ENCODE measurements at places on chromosomes 2 and 18. TPM values are rescaled to one million over a fixed set of nuclear protein-coding genes. Genes with fewer than 3 reads are reported as not detected.

The RAB17 gene
- not detected for total RNA-seq

The GPBAR1 gene
- total RNA-seq, result 0.10 TPM

The IL36RN gene
- total RNA-seq, result not detected

The DOCK10 gene
- total RNA-seq, result 123 TPM

The AP1S3 gene
- 12.8 TPM for total RNA-seq

The HOXD9 gene
- not detected for total RNA-seq

The LYG2 gene
- not detected for total RNA-seq

The CLIP4 gene
- total RNA-seq, result 26.6 TPM

DNA sequence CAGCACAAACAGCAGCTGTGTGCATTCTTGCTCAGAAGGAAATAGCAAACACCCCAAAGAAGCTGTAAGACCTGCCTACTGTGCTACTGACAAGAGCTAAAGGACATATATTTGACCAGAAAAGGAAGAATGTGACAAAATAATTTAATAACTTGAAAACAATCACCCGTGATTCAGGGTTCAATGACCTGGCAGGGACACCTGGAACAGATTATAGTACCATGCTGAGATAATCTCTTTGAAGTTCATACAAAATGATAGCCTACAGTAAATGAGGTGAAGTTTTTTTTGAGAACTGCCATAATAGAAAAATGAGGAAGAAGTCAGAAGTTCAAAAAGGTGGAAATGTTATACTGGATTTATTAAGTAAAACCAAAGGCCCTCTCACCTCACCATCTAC lies 324.8 kb upstream of the GULP1 start:
- no peaks in the 10 kb centered on the region for H3K27me3 ChIP-seq
- no peak overlapping the region for H3K27ac ChIP-seq
- no peak overlapping the region for H3K4me3 ChIP-seq
- no peaks in the 10 kb centered on the region for H3K36me3 ChIP-seq
- H3K4me1 ChIP-seq, result no peaks in the 10 kb centered on the region

GRCh38 chr2:192657362-192657761 lies 462.6 kb upstream of the TMEFF2 start:
- no peak for DNase-seq
- H3K27me3 ChIP-seq, result no peaks in the 10 kb centered on the region
- H3K27ac ChIP-seq, result no peak overlapping the region
- no peak overlapping the region for H3K4me3 ChIP-seq
- H3K4me1 ChIP-seq, result no peaks in the 10 kb centered on the region

GRCh38 chr2:233856184-233856583 lies 1.8 kb upstream of the HJURP start:
- H3K27ac ChIP-seq, result no peak overlapping the region
- peak; percentile 6 for DNase-seq
- peaks cover 7% of the 10 kb centered on the region for H3K27me3 ChIP-seq
- H3K36me3 ChIP-seq, result peaks cover 32% of the 10 kb centered on the region

DNA sequence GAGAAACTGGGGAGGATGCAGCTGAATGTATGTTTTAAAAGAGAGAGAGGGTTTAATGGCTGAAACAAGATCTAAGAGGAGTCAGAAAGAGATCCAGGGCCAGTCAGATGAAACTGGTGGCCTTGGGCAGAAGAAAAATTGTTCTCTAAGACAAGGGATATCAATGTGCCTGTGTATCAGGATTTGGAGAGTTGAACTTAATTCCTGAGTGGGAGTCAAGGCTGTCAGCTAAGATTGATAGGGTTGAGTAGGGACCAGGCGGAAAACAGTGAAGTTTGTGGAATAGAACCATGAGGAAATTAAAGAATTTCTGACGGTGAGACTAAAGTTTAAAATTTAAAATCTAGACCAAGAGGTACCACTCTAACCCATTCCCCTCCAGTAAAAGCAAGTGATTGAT lies 199.2 kb downstream of the PARD3B start:
- no peak overlapping the region for H3K4me3 ChIP-seq
- no peaks in the 10 kb centered on the region for H3K27me3 ChIP-seq
- DNase-seq, result no peak
- H3K27ac ChIP-seq, result no peak overlapping the region
- H3K4me1 ChIP-seq, result peaks cover 5% of the 10 kb centered on the region

DNA sequence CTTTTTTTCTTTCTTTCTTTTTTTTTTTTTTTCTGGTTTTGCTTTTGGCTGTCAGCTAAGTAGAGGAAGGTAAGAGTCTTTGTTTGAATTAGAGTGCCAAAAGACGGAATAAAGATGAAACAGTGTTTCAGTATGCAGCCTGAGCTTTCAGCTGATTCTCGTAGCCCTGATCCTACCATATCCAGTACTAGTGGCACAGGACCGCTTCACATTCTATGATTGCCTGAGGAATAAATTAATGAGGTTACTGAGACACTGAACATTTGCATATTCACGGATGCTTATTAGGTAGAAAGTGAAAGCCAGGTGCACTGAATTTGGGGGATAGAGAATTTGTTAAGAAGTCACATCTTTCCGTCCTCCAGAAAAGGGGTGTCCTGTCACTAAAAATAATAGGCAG lies 421.5 kb upstream of the POU3F3 start:
- no peak overlapping the region for H3K4me3 ChIP-seq
- DNase-seq, result no peak
- peaks cover 7% of the 10 kb centered on the region for H3K4me1 ChIP-seq
- H3K27ac ChIP-seq, result no peak overlapping the region
- peaks cover 27% of the 10 kb centered on the region for H3K27me3 ChIP-seq

DNA sequence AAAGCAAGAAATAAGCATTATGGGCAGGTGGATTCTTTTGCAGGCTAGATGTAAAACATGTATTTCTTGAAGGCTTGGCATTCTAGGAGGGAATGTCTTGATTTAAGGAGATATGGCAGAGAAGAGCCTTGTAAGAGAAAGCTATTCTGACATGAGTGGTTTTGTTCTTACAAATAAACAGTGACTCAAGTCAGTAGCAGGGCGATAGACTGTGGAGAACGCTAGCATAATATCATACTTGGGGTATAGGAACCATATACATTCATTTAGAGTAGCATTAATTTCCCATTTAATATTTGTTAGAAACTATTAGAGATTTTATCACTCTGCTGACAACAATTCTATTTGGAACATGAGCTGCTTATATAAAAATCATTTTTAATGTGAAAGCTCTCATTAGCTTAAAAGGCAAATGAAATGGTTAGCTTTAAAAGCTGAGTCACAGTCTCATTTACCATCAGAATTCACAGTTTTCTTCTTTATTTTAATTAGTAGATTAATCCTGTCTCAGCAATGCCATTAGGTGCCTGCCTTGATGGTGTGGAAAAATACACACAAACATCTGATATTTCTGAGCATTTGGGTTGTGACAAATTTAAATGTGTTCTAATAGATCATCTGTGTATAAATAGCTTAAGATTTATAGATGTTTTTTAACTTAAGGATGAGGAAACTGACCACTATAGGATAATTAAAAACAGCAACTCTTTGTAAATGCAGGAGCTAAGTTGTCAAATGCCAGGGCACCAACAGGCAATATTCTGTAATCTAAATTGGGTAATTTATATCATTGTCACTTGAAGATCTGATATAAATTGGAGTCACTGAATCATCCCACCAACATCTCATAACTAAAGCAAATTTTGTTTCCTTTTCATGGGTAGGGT lies 276.7 kb downstream of the PLCL1 start:
- H3K4me1 ChIP-seq, result peaks cover 14% of the 10 kb centered on the region
- no peaks in the 10 kb centered on the region for H3K27me3 ChIP-seq
- no peak overlapping the region for H3K4me3 ChIP-seq

- peaks cover 2% of the 10 kb centered on the region for H3K36me3 ChIP-seq
- H3K4me1 ChIP-seq, result peaks cover 36% of the 10 kb centered on the region
- H3K27me3 ChIP-seq, result no peaks in the 10 kb centered on the region
- H3K4me3 ChIP-seq, result no peak overlapping the region
- DNase-seq, result peak; percentile 77
Observed at GRCh38 chr2:172253190-172254052, 150.7 kb upstream of the DLX2 start.

DNA sequence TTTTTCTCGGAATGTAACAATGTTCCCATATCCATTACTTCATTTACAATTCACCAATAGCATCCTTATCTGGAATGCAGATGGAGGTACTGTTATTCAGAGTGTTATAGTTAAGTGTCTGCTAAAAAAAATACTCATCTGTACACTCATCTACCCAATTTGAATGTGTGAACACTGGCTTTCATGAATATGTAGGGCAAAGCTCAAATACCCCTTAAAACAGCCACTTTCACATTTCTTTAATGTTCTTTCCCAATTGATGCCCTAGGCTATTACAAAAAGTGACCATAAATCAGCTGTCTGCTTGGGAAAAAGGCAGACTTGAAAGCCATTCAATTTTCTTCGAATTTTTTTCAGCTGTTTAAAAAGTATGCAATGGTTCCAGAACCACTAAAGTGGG lies 796.3 kb upstream of the FSHR start:
- no peaks in the 10 kb centered on the region for H3K4me1 ChIP-seq
- H3K27ac ChIP-seq, result no peak overlapping the region
- no peak for DNase-seq
- H3K36me3 ChIP-seq, result no peaks in the 10 kb centered on the region
- no peak overlapping the region for H3K4me3 ChIP-seq

DNA sequence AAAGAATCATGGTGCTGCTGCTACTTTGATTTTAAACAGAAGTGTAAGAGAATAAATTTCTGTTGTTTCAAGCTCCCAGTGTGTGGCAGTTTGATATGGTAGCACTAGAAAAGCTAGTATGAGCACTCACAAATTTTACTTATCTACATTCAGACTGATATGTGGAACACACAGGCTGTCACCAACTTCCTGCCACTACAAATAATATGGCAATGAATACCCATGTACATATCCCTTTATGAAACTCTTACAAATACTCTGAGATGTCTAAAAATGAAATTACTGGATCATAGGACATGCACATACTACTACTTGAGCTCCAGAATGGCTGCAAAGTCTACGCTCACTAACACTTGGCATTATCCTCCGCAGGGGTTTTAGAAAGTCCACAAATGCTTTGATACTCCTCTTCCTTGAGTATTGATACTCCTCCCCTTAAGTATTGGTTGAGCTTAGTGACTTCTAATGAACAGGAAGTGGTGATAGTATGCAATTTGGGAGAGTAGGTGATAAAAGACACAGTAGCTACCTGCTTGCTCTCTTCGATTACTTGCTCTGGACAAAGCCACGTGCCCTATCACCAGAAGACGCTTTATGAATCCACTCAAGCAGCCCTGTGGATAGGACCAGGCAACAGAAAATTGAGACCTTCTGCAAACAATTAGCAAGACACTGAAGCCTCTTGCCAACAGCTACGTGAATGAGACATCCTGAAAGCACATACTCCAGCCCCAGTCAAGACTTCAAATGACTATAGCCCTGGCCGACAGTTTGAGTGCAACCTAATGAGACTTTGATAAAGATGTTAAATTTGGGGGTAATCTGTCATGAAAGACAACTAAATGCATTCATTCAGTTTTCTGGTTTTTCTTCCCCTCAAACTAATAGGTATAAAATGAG lies 35.4 kb downstream of the FBXO11 start:
- no peak for DNase-seq
- peaks cover 4% of the 10 kb centered on the region for H3K36me3 ChIP-seq
- no peak overlapping the region for H3K4me3 ChIP-seq
- peak overlapping the region; percentile 66 for H3K27ac ChIP-seq
- H3K4me1 ChIP-seq, result peaks cover 85% of the 10 kb centered on the region

- H3K4me1 ChIP-seq, result peaks cover 8% of the 10 kb centered on the region
- H3K27me3 ChIP-seq, result peaks cover 20% of the 10 kb centered on the region
- peak; percentile 51 for DNase-seq
- peak overlapping the region; percentile 74 for H3K4me3 ChIP-seq
- H3K27ac ChIP-seq, result no peak overlapping the region
Observed at GRCh38 chr2:240433973-240434727, 1.3 kb upstream of the GPC1 start.

- H3K4me1 ChIP-seq, result no peaks in the 10 kb centered on the region
- H3K27me3 ChIP-seq, result no peaks in the 10 kb centered on the region
- no peak for DNase-seq
Observed at GRCh38 chr2:146837857-146838256, 1007.0 kb upstream of the ACVR2A start.

DNA sequence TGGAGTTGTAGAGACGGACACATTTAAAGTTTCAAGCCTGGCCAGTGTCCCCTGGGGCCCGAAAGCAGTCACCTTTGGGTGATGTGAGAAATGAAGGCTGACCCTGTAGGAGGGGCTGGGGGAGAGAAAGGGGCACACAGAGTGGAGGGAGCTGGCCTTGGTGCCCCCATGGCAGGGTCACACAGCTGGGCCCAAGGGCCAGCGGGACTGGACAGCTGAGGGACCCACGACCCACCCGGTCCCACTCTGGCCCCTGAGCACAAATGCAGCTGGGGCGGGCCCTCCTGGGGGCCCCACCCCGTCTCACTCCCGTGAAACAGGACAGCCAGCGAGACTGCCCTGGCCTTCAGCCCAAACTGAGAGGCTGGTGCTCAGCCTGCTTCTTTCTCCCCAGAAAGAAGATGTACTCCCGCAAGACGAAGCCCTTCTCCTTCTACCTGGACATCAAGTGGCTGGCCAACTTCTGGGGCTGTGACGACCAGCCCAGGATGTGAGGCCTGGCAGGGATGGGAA lies 6.1 kb downstream of the AGXT start:
- H3K27me3 ChIP-seq, result no peaks in the 10 kb centered on the region
- no peaks in the 10 kb centered on the region for H3K4me1 ChIP-seq
- H3K36me3 ChIP-seq, result no peaks in the 10 kb centered on the region
- H3K4me3 ChIP-seq, result no peak overlapping the region
- H3K27ac ChIP-seq, result no peak overlapping the region

- no peak for DNase-seq
- no peaks in the 10 kb centered on the region for H3K4me1 ChIP-seq
- H3K36me3 ChIP-seq, result no peaks in the 10 kb centered on the region
- no peak overlapping the region for H3K27ac ChIP-seq
- H3K4me3 ChIP-seq, result no peak overlapping the region
- peaks cover 23% of the 10 kb centered on the region for H3K27me3 ChIP-seq
Observed at GRCh38 chr2:118363604-118364003, 275.3 kb downstream of the INSIG2 start.

GRCh38 chr2:166803373-166804000 lies 84.8 kb upstream of the XIRP2 start:
- H3K36me3 ChIP-seq, result no peaks in the 10 kb centered on the region
- H3K27ac ChIP-seq, result no peak overlapping the region
- DNase-seq, result no peak
- H3K4me1 ChIP-seq, result peaks cover 23% of the 10 kb centered on the region

GRCh38 chr2:169080250-169081069 lies 11.1 kb downstream of the DHRS9 start:
- H3K36me3 ChIP-seq, result no peaks in the 10 kb centered on the region
- no peak for DNase-seq
- no peaks in the 10 kb centered on the region for H3K27me3 ChIP-seq
- peaks cover 5% of the 10 kb centered on the region for H3K4me1 ChIP-seq
- no peak overlapping the region for H3K27ac ChIP-seq
- H3K4me3 ChIP-seq, result no peak overlapping the region

Data from activated naive CD4-positive, alpha-beta T cell treated with anti-CD3 and anti-CD28 coated beads for 36 hours (primary cell).